COR-L47 (cell line): ENCODE measurements at places on chromosomes 12 and 14.

GRCh38 chr14:65330416-65330815, 82.1 kb upstream of the FUT8 start:
- DNase-seq, result no peak

- DNase-seq, result no peak
Measured at GRCh38 chr14:101721951-101722661, 39.4 kb upstream of the PPP2R5C start.

GRCh38 chr12:546920-547845, 87.4 kb downstream of the B4GALNT3 start:
- DNase-seq, result peak; percentile 20

DNA sequence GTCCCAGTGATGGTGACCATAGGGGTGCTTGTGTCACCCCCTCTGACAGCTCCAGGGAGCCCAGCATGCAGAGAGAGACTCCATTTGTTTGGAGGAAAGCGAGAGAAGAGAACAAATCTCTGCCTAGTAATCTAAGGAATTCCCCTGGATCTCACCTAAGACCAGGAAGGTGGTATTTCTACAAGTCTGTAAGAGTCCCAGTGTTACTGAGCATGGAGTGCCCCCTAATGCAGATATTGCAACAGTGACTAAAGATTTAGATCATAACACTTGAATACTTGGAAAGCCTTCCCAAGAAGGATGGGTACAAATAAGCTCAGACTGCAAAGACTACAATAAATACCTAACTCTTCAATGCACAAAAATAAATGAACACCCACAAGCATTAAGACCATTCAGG, 360.4 kb upstream of the GARIN6 start:
- no peak for DNase-seq

DNA sequence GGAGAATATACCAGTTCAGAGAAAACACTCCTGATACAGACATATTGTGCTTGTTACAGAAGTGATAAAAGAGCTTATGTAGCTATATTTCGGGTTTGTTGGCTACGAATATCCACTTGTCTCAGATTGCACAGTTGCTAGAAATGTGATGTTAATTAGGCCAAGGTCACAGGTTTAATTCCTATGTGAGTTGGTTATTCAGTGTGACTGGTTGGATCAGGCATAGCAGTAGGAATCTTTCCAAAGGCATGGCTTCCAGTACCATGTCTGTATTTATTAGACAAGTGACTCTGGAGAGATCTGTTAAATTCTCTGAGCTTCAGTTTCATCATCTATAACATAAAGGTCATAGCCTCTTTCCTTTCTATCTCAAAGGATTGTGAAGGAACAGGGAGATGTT, 152.7 kb upstream of the KITLG start:
- peak; percentile 3 for DNase-seq

- no peak for DNase-seq
Measured at GRCh38 chr12:46499226-46499625, 126.7 kb upstream of the SLC38A2 start.

DNA sequence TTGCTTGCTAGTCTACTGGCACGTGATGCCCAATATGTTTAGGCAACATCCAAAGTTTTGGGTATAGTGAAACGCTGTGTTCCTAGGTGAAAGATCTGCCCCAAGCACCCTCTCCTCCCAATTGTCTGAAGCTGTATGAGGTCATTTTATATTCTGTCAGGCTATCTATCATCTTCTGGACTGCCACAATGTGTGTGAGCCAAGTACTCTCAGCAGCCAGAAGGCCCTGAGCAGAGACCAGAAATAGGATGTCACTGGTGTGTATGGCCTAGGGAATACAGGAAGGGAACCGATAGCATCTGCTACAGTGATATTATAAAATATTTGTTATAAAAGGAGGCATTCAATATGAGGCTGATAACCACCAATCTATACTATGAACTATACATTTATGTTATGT, 7.9 kb upstream of the PDE3A start:
- no peak for DNase-seq

- no peak for DNase-seq
Measured at GRCh38 chr12:65156366-65156841, 13.0 kb upstream of the LEMD3 start.

DNA sequence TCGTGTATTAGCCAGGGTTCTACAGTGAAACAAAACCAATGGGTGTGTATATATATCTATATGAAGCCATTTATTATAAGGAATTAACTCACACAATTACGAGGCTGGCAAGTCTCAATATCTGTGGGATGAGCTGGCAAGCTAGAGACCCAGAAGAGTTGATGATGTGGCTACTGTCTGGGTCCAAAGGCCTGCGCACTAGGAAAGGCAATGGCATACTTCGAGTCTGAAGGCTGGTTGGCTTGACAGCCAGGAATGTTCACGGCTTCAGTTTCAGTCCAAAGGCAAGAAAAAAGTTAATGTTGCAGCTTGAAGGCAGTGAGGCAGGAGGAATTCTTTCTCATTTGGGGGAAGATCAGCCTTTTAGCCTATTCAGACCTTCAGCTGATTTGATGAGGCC, 893.3 kb upstream of the LRFN5 start:
- DNase-seq, result no peak

DNA sequence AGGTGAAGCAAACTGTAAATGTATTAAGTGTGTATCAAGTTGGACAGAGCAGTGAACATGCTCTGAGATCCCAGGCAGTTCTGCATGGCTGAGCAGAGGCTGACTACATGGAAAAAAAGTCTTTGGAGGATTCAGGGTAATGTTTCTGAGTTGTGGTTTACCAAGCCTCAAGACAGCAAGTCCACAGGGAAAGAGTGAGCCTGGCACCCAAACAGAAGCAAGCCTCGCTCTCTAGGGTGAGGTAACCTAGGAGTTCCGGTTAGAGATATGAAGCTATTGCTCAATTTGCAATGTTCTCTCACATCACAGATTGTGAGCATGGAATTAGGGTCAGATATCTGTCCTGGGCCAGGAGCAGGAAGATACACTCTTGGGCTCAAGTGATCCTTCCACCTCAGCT, 158.6 kb downstream of the MON2 start:
- no peak for DNase-seq

DNA sequence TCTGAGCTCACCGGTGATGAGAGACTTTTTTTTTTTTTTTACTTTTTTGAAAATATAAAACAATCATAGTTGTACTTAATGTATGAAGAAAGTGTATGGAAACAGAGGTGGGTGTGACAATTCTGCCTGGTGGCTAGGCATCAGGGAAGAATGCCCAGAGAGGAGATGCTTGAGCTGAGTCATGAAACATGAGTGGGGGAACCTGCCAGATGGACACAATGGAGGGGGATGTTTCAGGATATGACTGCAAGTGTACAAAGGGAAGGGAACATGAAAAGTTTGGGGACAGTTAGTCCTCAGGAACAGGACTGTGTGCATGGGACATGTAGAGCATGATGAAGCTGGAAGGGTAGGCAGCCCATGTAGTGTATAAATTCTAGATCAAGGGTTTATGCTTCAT, 274.2 kb upstream of the E2F7 start:
- DNase-seq, result no peak

DNA sequence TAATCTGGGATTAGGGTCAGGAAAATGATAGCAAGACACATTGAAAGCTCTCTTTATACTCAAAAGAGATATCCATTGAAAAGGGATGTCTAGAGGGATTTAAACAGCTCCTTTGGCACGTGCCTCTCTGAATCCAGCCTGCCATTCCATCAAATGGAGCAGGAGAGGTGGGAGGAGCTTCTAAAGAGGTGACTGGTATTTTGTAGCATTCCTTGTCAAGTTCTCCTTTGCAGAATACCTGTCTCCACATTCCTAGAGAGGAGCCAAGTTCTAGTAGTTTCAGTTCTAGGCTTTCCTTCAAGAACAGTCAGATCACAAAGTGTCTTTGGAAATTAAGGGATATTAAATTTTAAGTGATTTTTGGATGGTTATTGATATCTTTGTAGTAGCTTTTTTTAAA, 25.4 kb upstream of the PLEKHD1 start:
- no peak for DNase-seq

- DNase-seq, result no peak
Measured at GRCh38 chr14:23034498-23035302, at the start of gene PSMB5. PSMB5 (minus strand) TSS chr14:23034900; CDS start chr14:23034881, 19 bp downstream.

DNA sequence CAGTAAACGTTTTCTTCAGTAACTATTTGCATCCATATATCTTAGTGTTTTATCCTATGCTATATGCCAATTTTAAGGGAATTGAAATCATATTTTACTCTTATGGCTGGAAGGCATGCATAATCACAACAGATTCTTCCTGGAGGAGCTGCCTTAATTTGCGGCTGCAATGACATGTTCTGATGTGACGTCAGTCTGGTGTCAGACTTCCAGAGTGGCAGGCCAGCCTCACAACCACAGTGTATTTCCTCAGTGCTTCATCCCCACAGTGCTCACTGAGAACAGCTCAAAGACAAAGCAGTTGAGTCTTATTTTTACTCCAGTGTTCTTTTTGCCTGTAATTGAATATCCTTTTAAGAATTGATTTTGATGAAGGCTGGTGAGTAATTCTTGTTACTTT, 107.1 kb downstream of the PLEKHA5 start:
- DNase-seq, result no peak

DNA sequence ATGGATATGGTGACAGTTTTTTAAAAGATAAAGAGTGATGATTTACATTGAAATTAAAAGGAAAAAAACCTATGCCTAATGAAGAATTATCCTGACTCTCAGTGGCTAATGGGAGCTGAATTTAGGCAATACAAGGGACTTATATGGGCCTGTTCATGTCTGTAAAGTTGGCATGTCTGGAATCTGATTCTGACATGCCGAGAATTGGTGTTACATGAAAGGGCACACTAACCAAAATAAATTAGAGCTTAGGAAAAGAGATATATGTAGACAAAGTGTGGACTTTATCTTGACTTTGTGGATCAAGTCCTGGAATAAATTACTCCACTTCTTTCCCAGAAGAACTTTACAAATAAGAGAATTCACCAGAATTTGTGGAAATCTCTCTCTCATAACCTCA, 1.1 kb downstream of the TDG start:
- DNase-seq, result no peak

DNA sequence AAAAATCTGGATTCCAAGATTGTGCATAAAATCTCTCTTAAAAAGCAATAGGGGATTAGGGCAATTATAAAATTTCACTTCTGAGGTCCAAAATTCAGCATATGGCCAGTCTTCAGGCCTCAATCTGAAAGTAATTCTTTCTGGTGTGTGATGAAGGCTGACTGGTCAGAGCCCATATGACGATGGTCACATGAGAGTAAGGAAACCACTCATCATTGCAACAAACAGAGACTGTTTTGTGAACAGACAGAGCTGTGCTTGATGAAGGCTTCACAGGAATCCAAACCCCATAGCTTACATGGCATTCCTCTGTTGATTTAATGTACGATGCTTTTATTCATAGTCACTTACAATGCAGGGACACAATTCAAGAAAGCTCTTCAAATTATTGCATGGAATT, 238.1 kb downstream of the APAF1 start:
- DNase-seq, result no peak

- no peak for DNase-seq
Measured at GRCh38 chr12:123444092-123445026, 7.9 kb upstream of the RILPL2 start.

- peak; percentile 23 for DNase-seq
Measured at GRCh38 chr12:121295116-121295745, 1.3 kb downstream of the CAMKK2 start.

DNA sequence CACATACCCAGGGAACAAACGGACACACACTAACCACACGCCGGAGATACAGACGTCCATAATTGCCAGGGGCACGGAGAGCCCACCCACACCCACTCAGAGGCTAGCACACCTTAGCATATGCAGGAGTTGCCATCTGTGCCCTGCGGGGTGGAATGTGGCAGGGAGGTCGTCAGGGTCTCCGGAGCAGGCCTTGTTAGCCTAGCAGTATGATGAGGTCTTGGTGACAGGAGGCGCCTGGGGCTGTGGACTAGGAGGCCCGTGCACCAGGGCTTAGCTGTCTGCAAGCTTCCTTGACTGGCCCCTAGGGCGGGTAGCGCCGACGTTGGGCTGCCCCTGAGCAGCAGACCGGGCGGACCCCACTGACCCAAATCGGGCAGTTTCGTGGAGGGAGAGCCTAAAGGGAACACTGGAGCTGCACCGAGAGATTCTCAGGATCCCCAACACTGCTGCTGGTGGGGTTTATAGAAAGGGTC, 10.0 kb downstream of the STAC3 start:
- DNase-seq, result peak; percentile 30

- DNase-seq, result no peak
Measured at GRCh38 chr12:95390932-95391331, 83.0 kb upstream of the METAP2 start.

GRCh38 chr12:17064834-17065233, 458.9 kb upstream of the LMO3 start:
- no peak for DNase-seq

DNA sequence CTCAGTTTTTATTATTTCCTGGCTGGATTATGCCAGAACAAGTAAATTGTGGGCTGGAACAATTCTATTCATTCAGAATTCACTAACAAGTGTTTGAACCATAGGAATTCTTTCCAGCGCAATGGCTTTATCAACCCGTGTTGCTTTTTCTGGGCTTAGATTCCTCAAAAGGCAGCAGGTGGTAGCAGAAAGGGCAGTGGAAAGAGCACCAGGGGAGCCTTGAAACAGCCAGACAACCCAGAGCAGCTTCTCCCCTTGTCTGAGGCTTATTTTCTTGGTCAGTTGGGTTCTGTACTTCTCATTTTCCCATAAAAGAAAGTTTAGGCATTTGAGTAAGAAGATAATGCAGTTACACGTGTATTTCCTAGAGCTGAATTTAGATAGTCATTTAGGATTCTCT, 130.7 kb downstream of the OTOGL start:
- DNase-seq, result no peak

DNA sequence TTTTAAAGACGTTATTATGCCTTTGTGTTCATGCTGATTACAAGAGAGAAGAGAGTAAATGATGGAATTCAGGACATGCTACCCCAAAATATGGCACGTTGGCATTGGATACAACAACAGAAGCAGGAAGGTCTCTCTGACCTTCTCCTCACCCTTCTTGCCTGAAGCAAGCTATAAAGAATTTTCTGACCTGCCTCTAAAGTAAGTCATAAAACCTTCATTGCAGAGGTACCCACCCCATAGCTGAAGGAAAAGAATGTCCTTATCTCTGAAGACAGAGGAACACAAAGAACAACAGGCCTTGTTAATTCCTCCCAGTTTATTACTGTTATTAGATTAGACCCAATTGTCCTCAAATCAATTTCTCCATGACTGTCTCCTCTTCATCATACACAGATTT, 176.2 kb downstream of the FBXL14 start:
- DNase-seq, result no peak

DNA sequence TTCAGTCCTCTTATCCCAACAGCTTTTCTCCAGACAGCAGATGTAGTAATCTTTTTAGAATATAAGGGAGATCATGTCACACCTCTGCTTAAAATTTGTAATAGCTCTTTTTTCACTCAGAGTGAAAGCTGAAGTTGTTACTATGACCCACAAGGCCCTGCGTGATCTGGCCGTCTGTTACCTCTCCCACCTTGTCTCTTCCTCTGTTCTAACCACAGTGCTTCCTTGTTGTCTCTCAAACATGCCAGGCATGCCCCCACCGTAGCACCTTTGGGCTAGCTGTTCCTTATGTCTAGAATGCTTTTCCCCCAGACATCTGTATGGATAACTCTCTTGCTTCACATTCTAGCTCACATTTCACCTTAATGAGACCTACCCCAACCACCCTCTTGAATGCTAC, 6.5 kb downstream of the NECAP1 start:
- no peak for DNase-seq
